ENCODE measurements at places on chromosomes 3 and 15.

GRCh38 chr3:47802734-47803479, at the start of gene DHX30:
DHX30 (plus strand) TSS chr3:47803138; CDS start chr3:47810684, 7,546 bp downstream.
- peak; percentile 73 for DNase-seq

- DNase-seq = no peak
These were observed 27.7 kb upstream of the HHATL start for GRCh38 chr3:42730294-42730693.

- DNase-seq = no peak
These were observed 45.7 kb downstream of the CD86 start for GRCh38 chr3:122100591-122101463.

DNA sequence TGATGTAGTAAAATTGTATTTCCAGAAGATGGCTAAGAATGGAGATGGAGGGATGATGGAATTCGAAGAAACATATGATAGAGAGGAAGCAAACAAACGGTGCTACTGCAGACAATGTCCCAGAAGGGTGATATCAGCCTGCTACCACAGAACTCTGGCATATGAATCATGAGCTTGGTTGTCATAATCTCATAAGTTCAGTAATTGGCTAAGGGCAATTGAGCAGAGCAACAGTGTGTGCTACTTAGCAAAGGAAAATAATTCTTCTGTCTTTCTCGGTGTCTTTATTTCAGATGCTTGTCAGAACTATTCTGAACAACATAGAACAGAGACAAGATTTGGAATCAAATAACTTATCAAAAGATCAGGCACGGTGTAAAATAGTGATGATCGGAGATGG, 407.3 kb downstream of the GBE1 start:
- DNase-seq = no peak

DNA sequence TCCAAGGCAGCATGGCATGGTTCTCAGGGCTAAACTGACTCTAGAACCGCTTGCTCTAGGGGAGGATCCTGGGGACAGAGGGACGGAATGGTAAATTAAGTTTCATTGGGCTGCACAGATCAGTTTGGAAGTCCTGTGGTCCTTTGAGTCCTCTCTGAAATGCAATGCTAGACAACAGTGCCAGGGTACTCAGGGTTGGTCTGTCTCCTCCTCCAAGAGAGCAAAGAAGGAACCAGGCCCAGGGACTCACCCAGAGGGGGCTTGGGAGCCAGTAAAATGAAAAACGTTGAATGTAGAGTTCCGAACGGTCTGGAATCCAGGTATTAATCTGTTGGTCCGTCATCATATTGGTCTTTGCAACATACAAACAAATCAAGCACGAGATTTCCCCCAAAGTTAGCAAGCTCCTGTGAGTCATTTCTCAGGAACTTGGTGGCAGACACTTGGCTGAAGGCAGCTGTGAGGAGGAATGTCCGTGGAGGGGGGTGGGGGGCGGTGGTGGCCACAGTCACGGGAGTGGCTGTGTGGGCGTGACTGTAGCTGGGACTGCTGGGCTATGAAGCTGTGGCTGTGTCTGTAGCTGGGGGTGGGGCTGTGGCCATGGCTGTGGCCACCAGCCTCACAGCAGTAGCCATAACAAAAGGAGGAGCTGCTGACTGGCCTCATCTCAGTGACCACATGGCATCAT, 361.0 kb downstream of the SHQ1 start:
- no peak for DNase-seq

DNA sequence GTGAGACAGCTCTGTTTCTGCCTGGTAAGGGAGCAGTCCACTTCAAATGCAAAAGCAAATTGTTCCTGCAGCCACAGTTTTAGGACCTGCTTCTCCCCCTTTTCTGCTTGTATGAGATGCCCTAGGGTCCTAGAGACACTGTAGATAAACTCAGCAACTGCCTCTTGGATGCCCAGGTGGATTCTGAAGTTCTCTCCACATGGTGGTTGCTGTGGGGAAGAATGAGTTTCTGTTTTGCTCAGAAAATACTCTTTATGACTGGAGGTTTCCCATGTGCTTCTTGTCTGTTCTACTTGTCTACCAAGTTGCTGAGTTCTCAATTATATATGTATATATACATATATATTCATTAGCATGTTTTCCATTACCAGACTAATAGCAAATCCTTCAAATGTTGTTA, 5.6 kb upstream of the ZNF80 start:
- DNase-seq = no peak

DNA sequence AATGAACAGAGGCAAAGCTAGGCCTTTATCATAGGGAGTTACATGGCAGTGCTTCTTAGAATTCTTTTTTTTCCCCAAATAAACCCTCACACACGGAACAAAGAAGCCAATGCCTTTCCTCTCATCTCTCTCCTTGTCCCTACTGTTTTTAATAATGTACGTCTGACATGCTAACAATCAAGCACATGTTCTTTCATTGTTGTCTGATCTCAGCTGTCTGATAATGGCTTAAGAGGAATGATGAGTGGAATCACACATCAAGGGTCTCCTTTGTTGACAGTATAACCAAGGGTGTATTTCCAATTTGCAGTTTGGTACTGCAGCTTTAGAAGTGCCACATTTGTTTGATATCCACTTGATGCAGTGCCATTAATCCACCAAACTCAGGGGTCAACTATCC, 34.8 kb upstream of the EPHA3 start:
- no peak for DNase-seq

GRCh38 chr3:143331350-143331749, 211.8 kb downstream of the CHST2 start:
- no peak for DNase-seq

GRCh38 chr3:63977893-63978292, 45.4 kb downstream of the PSMD6 start:
- no peak for DNase-seq

- DNase-seq = no peak
These were observed 902.9 kb downstream of the EPHA3 start for GRCh38 chr3:90010341-90010740.

- no peak for DNase-seq
These were observed 83.6 kb upstream of the SPATA12 start for GRCh38 chr3:56976651-56977560.

DNA sequence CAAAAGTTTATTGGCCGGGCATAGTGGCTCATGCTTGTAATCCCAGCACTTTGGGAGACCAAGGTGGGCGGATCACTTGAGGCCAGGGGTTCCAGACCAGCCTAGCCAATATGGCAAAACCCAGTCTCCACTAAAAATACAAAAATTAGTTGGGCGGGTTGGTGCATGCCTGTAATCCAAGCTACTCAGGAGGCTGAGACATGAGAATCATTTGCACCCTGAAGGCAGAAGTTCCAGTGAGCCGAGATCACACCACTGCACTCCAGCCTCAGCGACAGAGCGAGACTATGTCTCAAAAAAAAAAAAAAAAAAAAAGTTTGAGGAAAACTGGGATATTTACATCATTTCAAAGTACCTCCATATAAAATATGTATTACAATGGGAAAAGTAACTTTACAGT, 40.4 kb downstream of the ETFA start:
- DNase-seq = no peak

- no peak for DNase-seq
These were observed 64.7 kb downstream of the WNT7A start for GRCh38 chr3:13815088-13815683.

GRCh38 chr15:39079296-39079847, 501.5 kb upstream of the THBS1 start:
- no peak for DNase-seq

GRCh38 chr3:33808559-33808958, 10.1 kb downstream of the PDCD6IP start:
- no peak for DNase-seq

DNA sequence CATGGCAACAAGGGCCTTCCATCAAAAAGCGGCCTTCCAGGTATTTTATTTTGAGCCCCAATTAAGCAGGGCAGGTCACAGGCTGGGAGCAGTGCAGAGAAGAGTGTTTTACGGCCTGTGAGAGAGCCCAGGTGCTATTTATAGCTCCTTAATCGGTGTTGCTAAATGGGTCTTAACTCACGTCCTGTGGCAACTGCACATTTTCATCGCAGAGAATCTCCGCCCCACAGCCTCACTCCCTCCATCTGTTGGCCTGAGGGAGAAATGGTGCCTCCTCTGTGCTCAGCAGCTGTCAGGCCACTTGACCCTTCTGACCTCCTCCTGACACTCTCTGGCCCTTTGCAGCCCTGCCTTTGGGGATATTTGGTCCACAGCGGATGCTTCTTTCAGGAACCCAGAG, 58.6 kb downstream of the SPSB4 start:
- DNase-seq = no peak

- no peak for DNase-seq
These were observed 310.3 kb downstream of the PTPRG start for GRCh38 chr3:61871644-61872043.

DNA sequence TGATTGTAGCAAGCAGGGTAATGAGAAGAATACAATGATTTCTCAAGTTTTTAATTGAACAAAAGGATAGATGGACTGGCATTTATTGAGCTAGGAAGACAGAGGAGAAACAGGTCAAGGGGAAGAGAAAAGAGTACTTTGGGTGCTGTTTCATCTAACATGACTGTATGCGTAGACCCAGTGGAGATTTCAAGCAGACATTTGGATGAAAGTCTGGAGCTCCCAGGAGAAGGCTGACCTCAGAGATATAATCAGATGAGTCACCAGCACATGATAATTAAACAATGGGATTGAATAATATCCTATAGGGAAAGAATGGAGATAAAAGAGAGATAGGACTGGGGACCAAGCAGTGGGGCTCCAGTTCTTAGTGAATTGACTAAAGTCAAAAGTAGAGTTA, 194.9 kb downstream of the ARRDC4 start:
- DNase-seq = no peak

DNA sequence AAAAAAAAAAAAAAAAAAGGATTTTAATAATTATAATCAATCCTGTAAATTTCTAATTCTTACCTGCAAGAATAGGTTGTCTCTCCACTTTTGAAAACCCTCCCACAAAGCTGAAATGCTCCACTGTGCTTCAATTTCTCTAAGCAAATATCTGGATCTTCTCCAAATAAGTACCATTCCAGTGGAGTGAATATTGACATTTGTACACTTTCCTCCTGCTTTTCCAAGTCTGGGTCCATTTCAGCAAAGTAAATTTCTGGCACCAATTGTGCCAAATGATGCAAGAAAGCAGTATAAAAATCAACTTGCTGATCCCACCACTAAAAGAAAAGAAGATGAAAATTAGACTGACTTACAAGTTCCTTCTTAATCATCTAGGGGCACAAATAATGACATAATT, 19.9 kb downstream of the UBR1 start:
- no peak for DNase-seq

DNA sequence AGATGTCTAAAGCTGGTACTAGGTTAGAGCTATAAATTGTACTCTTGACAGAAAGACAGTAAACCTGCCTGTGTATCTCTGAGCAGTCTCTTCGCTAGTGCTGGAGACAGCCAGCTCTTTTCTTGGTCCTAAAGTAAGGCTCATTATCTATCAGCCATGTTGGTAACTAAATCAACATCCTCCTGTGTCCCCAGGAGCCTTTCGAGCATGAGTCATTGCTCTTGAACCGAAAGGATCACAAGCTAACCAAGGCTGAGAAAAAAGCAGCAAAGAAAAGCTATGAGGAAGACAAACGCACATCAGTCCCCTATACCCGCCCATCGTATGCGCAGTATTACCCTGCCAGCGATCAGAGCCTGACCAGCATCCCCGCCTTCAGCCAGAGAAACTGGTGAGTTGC, 25.0 kb upstream of the TEX264 start:
- DNase-seq = no peak

GRCh38 chr3:128813097-128813496, 66.3 kb upstream of the ACAD9 start:
- no peak for DNase-seq

- no peak for DNase-seq
These were observed 26.3 kb upstream of the TMEM45A start for GRCh38 chr3:100465892-100466777.

GRCh38 chr15:99410477-99410876, 155.3 kb upstream of the MEF2A start:
- DNase-seq = no peak

DNA sequence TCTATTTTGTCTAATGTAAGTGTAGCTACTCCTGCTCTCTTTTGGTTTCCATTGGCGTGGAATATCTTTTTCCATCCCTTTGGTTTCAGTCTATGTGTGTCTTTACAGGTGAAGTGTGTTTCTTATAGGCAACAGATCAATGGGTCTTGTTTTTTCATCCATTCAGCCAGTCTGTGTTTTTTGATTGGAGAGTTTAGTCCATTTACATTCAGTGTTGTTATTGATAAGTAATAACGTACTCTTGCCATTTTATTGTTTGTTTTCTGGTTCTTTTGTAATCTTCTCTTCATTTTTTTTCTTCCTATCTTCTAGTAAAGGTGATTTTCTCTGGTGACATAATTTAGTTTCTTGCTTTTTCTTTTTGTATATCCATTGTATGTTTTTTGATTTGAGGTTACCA, 97.1 kb downstream of the GLDN start:
- no peak for DNase-seq

DNA sequence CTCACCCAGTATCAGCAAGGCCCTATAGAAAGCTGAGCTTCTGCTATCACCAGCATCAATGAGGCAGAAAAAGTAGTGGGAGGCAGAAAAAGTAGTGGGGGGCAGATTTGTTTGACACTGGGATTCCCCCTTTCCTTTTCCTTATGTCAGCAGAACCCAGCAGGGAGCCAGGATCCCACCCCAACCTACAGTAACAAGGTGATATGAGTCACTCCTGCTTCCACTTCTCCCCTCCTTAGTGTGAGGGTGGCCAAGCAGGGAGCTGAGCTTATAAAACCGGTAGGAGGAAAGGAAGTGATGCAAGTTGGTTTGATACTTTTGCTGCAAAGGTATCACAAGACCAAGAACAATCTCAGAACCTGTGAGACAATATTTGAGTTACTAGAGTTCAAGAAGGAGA, 128.7 kb downstream of the SCAPER start:
- no peak for DNase-seq

DNA sequence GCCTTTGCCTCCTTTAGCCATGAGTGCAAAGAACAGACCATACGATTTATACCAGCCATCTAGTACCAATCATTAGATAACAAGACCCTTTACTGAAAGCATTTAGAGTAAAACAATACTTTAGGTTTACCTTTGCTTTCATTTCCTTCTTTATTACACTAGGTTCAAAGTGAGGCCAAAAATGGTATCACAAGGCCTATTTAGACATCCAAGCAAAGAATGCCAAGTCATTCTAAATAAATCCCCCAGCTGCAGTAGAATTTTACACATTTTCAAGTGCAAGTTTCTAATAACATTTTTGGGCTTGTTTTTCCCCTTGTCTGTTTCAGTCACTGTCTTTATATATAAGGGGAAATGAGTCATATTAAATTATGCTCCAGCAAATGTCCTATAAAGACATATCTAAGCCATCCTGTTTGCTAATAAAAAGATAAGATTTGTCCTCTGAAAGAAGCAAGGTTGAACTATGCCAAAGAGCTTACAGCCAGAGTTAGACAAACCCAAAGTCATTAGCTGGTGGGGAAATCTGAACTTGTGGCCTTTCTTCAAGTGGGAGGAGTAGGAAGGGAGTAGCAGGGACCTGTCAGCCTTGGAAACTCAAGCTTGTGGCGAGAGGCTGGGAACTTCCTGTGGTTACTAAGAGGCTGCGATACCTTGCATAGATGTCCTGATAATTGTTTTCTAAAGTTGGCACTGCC, 232.7 kb downstream of the MECOM start:
- no peak for DNase-seq

GRCh38 chr3:150975086-150975991, 2.8 kb upstream of the CLRN1 start:
- DNase-seq = no peak

GRCh38 chr3:133468251-133468721, 68.4 kb downstream of the BFSP2 start:
- DNase-seq = no peak
